ENCODE measurements at places on chromosomes 12 and 14.

DNA sequence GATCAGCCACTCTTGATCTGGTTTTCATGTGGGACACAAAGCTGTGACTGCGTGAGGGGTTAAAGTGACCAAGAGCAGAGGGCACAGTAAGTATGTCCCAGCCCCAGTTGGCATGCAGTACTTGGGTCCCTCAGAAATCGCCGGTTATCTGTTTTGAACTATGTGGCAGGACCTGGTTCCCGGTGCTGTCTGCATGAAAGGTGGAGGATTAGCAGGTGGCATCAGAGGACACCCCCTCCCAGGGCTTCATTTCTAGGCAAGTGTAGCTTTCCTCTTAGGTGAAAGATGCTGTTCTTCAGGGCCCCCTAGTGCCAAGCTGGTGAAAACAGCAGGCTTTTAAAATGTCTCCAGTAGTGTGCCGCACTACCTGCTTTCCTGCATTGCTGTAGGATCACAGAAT is 57.1 kb downstream of the ATG14 start:
- peak; percentile 47 for DNase-seq

- no peak for DNase-seq
Observed at GRCh38 chr14:58562141-58562540, 75.6 kb upstream of the DACT1 start.

GRCh38 chr12:81520064-81520945 is 238.8 kb downstream of the PPFIA2 start:
- DNase-seq = no peak

DNA sequence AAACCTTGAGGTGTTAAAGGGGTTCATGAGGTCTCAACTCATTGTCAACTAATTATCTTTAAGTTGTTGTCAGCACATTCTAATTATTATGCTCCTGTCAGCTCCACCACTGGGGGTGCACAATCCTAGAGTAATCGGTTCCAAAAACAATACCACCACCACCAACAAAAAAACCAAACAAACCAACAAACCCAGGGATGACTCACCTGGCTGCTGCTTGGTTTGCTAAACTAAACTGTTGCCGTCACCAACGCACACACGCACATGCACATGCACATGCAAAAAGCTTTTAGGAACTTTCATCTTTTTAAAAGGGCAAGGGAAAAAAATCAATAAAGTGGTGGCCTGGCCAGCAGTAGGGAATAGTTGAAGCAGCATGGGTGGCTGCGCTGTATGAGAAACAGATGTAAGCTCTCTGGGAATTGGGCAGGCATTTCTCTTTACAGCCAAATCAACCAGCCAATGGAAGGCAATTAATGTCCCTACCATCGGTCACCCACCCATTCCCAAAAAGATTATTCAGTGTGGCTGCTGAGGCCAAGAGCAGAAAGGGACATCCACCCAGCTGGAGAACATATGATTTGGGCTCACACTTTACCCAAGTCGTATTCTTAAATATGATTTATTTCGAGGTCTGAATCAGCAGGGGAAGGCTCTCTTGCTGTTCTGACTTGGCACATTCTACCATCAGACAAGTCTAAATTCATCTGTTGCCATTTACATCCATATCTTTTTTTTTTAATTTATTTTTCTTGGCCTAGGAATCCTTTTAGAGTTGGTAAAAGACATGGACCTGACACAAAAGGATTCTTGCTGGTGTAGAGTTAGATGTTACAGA is 20.0 kb downstream of the TMEM30B start:
- DNase-seq = no peak

- no peak for DNase-seq
Observed at GRCh38 chr12:82055391-82055790, 296.2 kb upstream of the PPFIA2 start.

DNA sequence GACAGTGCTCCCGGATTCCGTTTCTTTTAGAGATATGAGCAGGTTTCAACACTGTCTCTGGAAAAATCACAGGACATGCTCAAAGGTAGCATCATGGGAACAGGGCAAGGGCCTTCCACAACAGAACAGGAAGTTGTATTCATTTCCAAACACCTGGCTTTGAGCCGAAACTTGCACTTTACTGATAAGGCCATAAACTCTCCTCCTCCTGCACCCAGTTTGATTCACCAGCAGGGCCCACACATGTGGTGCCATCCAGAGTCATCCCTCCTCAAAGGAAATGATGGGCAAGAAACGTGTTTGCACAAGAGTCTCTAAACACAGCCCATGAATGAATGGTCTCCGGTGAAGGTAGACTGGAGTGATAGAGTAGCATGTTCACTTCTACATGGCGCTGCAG is 268.4 kb upstream of the FKBP4 start:
- no peak for DNase-seq

DNA sequence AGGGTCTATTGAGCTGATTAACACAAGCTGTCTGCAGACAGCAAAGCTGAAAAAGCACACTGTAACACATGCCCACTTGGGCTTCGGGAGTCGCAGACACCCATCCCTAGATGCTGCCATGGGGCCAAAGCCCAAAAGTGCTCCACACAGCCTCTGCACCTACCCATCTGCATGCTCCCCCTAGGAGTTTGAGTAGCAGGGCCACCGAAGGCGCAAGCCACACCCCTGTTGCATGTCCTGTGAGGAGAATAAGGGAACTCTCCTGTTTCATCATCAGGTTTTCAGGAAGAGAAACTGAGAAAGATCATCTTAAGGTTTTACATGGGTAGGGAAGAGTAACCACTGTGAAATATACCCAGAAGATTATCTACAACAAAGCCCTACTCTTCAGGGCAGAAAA is 5.6 kb upstream of the ST8SIA1 start:
- no peak for DNase-seq

GRCh38 chr12:1932264-1932777 is 13.9 kb upstream of the CACNA2D4 start:
- no peak for DNase-seq

DNA sequence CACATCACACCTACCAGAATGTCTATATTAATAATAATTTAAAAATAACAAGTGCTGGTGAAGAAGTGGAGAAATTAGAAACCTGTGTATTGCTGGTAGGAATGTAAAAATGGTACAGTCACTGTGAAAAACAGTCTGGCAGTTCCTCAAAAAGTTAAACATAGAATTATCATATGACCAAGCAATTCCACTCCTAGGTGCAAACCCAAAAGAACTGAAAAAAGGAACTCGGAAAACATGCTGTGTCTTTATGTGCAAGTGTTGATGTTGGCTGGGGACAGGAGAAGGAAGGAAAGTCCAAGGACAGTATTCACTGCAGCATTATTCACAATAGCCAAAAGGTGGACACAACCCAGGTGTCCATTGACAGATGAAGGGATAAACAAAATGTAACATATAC is 146.5 kb downstream of the TTC7B start:
- no peak for DNase-seq

DNA sequence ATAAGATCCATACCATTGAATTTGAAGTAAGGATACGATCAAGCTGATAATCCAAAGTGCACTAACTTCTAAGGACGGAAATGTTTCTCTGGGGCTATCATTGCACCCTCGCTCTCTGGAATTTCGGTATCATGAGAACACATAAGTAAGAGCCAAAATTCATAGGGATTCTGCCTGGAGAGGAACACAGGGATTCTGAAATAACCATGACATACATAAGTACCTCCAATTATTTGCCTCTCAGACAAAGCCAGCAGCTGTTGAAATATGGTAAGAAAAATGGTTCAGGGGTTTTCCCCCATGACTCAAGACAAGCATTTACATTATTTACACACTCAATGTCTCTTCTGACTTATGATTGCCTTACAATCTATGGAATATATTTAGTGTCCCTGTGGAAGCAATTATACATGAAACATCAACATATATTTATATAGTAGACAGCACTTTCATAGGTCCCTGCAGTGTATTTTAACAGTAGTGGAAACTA is 1123.6 kb upstream of the SEL1L start:
- no peak for DNase-seq

- DNase-seq = peak; percentile 44
Observed at GRCh38 chr12:49358483-49359141, 8.7 kb upstream of the SPATS2 start.

GRCh38 chr14:75752907-75753594 is 92.0 kb downstream of the TTLL5 start:
- DNase-seq = no peak

DNA sequence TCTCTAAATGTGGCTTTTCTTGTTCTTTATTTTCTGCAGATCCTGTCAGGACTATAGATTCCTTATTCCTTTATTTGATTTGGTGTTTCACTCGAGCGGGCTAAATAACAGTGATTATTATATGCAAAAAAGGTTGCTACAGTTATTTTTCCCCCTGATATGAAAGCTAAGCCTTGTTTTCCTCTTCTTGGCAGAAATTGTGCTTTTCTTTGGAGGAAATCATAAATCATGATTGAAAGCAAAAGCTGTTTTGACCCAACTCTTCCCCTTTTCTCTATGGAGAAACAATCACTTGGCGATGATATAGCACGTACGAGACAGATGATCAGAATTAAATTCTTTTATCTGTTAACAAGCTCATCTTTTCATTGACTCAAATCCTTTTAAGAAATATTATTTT is 31.4 kb downstream of the PPFIBP1 start:
- DNase-seq = no peak

- DNase-seq = no peak
Observed at GRCh38 chr14:103650213-103650612, 21.2 kb downstream of the KLC1 start.

DNA sequence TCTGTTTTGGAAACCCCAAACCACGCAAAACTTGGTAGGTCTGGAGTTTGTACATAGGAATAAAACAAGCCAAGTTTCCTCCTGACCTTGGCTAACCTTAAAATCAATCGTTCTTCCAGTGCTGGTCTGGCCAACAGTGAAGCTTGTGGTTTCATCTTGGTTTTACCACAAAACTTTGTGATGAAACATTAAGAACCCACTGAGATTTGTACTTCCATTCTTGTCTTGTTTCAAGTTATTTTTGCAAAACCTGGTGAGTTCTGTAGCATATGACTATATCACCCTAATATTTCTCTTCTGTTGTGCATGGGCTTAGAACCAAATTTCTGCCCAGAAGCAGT is 26.4 kb downstream of the SIX1 start:
- no peak for DNase-seq

DNA sequence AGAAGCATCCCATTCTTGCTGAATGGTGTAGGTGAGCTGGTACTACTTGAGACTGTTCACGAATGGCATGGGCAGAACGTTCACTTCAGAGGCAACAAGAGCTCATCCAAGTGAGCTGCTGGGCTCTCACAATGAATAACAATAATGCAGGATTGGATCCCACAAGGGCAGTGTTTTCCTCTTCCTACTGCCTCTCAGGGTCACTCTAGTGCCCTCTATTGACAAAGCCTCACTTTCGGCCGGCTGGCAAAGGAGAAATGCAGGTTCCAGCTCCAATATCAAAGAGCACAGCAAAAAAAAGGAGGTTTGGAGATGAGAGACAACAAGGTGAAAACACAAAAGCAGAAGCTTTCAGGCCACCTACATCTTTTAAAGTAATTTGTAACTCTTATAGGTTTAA is 74.6 kb upstream of the MYF6 start:
- DNase-seq = no peak

- DNase-seq = no peak
Observed at GRCh38 chr12:29783773-29784666, at the start of gene TMTC1. Gene TMTC1 (minus strand): TSS chr12:29783942. CDS start chr12:29783751, 191 bp downstream.
